ENCODE measurements at places on chromosomes 6 and 20.

DNA sequence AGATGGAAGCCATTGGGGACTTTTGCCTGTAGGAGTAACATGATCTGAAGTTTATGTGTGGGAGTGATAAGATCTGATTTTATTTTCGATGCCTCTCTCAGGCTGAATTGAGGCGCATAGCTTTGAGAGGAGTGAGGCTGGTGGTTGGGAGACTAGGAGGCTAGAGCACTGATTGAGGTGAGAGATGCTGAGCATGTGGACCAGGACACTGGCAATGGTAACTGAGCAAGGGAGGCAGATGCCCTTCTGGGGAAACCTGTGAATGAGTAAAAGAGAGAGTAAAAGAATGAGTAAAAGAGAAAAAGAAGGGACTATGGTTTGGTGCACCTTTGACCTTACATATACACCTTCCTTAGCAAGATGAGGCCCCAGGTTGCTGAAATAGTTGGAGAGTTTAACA lies 3.0 kb downstream of the RRP36 start:
- DNase-seq, result no peak

DNA sequence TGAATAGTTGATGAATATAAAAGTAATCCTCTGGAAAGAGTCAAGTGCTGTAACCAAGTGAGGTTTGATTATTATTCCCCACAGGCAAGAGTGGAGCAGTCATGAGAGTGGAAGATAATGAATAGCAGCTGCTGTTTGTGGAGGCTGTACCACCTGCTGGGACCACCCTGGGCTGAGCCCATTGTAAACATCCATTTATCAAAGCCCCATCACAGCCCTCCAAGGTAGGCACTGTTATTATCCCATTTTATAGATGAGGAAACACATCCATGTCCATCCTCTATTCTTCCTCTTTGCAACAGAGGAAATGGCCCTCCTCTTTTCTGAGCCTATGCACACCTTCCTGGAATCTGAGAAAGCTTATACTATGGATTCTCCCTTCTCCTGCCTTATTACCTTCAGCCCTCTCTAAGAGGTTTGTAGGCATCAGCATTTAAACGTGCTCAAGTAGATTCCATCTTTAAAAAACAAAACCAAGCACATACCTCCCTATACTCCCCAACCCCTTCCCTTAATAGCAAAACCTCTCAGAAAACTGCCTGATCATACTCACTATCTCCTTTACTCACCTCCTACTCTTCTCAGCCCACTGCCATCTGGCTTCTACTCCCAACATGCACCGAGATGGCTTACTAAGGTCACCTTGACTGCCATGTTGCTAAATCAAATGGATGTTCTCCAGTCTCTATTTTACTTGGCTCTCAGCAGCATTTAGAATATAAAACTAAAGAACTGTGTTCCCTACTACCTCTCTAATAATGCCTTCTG lies 37.1 kb downstream of the CDH22 start:
- DNase-seq, result no peak

DNA sequence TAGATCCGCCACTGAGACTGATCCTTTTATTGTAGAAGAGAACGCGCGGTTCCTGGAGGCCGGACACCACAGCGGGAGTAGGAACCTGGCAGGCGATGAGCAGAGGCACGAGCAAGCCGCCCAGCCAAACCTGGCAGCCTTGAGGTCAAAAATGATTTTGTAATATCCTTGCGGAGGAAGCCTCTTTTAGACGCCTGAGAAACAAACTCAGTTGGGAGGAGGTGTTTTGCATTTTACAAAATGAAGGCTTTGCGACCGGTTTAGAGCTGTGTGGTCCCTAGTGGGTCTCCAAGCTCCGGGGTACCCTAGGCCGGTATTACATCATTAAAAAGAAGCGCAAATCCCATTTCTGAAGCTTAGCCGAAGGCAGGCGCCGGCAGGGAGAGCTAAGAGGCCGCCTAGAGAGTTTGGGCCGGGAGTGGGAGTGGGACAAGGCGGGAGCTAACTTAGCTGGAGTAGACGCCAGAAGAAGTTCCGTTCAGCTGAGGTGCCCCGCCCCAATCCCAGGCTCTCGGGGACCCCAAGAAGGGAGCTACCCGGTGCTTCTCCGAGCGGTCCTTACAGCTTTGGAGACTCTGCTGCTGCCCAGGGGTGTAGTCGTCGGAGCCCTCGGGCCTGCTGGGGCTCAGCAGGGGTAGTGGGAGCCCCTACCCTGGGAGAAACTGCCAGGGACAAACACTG lies 1.9 kb upstream of the TBX18 start:
- no peak for DNase-seq

DNA sequence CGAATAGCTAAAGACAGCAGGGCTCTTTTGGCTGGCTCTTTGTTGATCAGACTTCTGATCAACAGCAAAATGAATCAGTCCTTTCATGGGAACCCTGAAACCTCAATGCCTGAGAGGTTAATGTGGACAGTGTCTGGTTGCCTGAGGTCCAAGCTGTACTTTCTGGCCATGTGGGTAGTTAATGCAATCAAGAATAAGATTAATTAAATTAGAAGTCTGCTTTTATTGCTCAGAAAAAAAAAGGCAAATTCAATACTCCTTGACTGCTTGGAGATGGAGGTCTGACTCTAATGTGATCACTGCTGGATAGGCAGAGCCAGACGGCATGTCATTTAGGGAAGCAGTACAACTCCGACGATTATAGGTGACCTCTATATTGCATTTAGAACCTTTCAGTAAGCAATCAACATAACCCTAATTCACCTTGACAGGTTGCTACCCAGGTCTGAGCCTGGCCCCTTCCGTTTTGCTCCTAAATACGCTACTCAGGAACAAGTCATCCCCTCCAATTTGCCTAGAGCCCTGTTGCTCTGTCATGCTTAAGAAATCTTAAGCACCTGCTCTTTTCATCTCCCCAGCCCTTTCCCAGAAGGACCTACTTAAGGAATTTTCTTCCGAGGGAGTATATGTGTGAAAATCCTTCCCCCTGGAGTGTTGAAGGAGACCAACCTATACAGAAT lies 370.0 kb upstream of the SPTLC3 start:
- DNase-seq, result no peak

DNA sequence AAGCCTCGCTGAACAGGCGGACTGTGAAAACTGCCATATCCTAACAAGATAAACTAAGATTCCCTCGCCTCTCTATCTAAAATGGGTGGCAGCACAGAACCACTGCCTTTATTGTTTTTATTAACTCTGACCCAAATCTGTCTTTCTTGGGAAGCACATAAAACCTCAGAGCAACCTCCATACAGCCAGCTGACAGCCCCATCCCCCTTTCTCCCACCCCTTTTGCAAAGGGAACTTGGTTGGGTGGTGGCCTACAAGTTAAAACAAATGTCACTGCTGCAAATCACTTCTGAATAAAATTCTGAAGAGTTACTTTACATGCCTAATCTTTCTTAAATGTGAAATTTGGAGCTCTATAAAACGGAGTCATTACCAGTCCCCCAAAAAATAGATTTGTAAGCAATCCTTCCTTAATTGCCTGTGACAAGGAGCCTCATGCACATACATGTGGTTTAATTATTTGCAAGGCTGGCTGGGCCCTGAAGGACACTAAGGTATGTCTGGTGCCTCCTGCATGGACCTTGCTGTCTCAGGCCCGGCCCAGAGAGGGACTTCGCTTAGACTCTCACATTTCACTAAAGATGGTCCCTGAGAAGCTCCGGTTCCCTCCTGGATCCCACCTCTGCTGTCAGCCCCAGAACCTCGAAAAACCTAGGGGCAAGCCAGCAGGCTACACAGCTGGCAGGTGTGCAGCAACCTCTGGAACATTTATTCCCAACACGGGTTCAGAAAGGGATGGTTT lies 21.7 kb downstream of the PXDC1 start:
- no peak for DNase-seq

DNA sequence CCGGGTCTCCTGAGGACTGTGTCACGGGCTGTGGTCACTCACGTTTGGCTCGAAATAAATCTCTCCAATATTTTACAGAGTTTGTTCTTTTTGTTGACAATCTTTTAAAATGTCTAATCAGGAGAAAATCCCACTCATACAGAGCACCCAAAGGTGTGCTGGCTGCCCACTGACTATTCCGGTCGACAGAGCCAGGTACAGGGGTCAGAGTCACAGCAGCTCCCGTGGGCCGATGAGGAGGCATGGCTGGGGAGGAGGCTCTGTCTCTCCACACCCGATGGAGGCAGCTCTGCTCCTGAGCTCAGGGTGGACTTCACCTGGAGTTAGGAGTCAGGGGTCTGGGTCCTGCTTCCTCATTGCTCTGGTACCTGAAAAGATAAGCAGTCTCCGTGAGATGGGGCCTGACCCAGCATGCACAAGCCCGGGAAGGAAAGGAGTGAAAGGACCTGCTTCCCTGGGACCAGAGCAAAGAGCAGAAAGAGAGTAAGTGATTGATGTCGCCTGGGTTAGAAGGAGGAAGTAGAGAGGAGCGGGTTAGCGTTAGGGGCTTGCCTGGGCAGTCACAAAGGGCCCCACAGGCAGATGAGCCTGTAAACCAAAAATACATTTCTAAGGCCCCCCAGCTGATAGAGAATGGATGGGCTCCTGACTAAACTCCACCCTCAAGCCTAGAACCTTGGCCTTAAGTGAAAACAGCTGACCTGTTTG lies 53.5 kb upstream of the UNC93A start:
- no peak for DNase-seq

GRCh38 chr6:93728150-93728549 lies 308.8 kb upstream of the EPHA7 start:
- DNase-seq, result no peak

GRCh38 chr6:108778421-108779186 lies 69.6 kb upstream of the ARMC2 start:
- no peak for DNase-seq

DNA sequence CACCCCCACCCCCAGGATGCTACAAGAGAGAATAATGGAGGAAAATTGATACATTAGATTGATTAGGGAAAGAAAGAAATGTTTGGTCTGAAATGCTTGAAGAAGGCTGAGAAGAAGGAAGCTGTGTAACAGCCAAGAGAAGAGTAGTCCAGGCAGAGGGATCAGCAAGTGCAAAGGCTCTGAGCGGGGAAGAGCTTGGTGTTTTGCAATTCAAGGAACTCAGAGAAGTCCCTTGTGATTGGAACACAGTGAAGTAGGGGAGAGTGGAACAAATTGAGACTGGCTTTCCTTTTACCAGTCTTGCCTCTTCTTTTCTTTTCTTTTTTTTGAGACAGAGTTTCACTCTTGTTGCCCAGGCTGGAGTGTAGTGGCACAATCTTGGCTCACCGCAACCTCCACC lies 76.6 kb upstream of the CHD6 start:
- DNase-seq, result no peak

DNA sequence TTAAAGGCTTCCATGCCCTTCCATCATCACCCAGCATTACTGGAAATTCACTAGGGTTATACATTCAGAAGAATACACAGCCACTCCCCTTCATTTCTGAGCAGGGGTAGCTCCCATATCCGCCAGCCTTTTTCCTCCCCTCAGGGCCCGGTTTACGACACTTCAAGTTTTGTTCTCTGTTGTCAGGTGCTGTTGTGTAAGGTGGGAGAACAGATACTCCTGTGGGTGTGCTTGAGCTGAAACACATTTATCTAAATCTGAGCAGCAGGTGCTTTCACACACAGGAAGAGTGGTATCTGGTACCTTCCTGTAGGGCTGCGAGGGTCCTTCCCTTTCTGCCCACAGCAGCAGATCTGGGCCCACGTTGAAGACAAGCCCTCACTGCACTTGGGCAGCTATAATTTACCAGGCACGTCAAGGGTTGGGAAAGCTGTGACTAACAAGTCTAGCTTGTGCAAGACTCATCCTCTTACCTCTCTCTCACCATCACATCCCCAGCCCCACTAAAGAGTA lies 215.8 kb upstream of the RREB1 start:
- no peak for DNase-seq

- DNase-seq, result no peak
Measured at GRCh38 chr20:47656318-47656717, 129.0 kb downstream of the SULF2 start.

DNA sequence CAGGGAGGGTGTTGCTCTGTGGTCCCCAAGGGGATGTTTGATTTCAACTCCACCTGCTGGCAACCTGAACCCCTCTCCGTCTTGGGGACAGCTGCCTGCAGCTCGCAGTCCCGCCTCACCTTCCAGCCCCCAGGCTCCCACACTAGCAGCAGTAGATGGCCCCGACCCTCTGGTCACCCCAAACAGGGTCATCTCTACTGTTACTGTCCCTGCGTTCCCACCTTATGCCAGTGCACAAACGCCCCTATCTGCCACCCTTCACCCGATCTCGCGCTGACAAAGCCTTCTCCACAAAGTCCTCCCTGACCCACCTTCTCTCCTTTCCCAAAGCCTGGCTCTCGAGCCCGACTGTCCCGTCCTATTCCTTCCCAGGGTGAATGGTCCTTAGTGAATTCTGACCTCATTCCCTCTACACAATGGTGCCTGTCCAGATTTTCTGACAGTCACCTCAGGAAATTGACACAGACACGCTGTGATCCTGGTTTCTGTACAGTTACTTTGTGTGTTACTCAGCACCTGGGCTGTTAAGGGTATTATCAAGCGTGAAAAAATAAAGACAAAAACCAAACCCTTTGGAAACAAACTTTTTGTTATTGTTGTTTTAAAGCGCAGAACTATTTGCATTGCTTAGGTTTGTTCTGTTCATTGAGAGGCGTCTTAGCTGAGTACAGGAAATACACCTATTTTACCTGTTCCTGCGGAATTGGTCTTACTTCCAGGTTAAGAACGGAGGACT lies 728 bp downstream of the FUT9 start:
- DNase-seq, result no peak

DNA sequence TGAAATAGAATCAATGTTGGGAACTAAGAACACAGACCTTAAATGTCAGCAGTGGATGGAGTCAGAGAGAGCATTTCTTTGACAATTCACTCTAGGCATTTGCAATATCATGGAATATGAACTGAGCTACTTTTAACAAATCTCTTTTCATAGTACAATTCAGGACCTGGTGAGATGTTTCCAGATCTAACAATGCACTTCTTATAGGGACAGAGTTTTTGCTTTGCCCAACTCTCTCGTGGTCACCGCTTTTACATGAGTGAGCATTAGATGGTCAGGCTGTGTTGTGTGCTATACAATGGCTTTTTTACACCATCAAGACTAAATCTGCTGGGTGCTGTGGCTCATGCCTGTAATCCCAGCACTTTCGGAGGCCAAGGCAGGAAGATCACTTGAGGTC lies 233.6 kb downstream of the ATXN1 start:
- DNase-seq, result no peak

GRCh38 chr6:41836660-41837052 lies 49.2 kb downstream of the TOMM6 start:
- DNase-seq, result no peak

DNA sequence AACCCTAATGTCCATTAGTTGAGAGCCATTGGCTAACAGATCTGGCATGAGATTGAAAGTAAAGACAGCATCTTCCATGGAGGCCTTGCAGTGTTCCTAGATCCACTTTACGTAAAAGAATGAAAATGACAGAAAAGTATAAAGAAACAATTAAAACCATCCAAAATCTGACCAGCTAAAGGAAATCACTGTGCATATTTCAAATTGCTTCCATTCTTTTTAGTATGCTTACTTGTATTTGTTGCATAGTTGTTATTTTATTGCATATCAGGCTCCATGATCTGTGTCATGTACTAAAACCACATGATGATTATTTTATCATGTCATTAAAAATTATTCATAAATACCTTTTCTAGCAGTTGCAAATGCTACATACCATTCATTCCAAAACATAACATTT lies 67.9 kb downstream of the GCLC start:
- no peak for DNase-seq
